Thoracic aorta (tissue), 2 donors: ENCODE measurements at places on chromosomes 5 and 9.

GRCh38 chr5:157356576-157356975, 90.7 kb downstream of the CYFIP2 start:
- DNase-seq = no peak

GRCh38 chr5:172454358-172455086, at the start of gene SH3PXD2B:
SH3PXD2B (minus strand) TSS chr5:172454525; CDS start chr5:172454352, 173 bp downstream.
- DNase-seq = no peak

DNA sequence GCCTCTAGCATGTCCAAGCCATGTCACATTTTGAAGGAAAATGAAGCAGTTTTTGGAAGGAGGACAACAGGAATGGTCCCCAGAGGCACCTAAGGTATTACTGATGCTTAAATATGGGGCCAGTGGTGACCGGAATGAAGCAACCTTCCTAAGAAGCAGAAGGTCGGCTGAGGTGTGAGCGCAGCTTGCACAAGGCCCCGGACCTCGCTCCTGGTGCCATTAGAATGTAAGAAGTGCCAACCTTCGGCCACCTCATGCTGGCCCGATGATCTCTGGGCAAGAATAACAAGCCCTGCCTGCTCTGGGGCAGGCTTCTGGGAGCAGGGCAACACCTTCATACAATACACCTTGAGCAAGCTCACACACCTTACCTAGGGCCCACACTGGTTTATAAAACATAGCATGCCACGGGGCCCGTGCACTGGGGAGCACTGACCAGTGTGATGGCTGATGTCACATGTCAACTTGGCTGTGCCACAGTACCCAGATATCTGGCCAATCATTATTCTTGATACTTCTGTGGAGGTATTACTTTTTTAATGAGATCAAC, 21.9 kb downstream of the SEMA4D start:
- no peak for DNase-seq

DNA sequence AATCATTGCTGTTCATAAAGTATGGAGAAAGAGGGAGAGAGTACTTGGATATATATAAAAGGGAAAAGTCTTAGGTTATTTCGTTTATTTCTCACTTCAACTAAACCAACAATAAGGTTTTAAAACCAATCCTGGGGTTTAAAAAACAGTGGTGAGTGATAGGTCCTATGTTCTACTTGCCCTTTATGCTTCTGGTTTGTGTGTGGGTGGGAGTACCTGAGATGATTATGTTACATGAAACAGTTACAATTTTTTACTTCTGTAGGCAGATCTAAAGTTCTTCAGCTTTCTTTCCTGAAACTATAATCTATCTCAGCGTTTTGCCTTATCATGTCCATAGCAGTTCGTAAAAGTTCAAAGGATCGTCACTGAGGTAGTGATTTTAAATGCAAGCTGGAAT, 49.2 kb downstream of the STX17 start:
- DNase-seq = no peak

- no peak for DNase-seq
These were observed 138.2 kb upstream of the SMARCA2 start for GRCh38 chr9:1876891-1877496.

DNA sequence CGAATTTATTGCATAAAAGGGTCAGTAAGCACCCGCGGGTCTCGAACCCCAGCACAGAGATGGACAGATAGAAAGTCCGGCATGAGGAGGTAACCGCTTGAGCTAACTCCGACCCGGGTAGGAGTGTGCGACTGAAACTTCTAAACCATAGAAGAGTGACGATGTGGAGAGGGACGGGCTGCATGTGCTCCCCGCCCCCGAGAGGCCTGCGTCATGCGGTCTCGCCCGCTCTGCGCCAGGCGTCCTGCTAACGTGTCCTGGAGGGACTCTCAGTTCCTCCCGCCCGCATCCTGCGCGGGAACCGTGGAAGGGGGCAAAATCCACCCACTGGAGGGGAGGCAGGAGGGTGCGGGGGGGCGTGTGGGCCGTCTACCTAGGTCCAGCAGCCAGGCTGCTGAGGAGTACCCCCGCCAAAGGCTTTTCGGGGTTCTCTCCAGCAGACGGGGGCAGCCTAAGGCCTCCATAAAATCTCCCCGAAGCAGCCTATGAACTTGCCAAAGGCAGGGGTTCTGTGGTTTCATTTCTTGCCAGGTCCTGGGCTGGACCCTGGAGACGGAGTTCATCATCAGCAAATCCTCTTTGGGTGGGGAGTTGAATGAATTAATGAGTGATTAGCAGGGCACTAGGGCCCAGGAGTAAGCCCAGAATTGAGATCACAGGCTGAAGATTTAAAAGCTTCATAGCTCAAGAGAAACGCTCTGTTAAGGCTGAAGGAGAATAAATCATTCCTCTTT, 51.9 kb downstream of the TGFBI start:
- DNase-seq = peak; percentile 50

DNA sequence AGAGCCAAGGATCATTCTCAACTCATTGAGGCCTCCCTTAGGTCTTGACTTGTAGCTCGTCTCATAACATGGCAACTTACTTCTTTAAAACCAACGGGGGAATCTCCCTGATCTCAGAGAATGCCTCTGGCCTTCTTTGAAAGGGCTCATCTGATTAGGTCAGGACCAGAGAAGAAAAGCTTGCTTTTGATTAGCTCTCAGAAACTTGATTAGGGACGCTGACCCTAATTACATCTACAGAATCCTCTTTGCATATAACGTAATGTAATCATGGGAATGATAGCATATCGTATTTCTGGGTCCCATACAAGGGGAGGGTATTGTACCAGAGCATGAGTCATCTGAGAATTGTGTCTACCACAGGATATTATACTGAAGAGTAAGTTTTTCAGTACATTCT, 125.1 kb upstream of the SH3GL2 start:
- no peak for DNase-seq

DNA sequence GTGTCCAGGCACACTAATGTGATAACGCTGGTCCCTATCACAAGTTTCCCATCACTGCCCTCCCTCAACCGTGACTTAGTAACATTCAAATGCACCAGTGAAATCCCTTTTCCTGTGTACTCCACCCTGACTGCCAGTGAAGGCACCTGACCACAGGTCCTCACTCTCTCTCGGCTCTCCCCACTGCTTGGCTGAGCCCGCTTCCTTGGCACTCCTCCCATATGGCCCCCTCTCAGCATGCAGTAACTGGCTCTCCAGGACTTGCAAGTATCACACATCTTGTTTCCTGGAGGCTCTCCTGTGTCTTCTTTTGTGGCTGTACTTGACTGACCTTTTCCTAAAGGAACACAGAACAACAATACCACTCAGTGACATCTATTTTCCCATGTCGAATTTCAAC, 292.0 kb upstream of the ZNF608 start:
- DNase-seq = no peak

GRCh38 chr9:74589576-74589975, 92.4 kb downstream of the RORB start:
- DNase-seq = no peak

DNA sequence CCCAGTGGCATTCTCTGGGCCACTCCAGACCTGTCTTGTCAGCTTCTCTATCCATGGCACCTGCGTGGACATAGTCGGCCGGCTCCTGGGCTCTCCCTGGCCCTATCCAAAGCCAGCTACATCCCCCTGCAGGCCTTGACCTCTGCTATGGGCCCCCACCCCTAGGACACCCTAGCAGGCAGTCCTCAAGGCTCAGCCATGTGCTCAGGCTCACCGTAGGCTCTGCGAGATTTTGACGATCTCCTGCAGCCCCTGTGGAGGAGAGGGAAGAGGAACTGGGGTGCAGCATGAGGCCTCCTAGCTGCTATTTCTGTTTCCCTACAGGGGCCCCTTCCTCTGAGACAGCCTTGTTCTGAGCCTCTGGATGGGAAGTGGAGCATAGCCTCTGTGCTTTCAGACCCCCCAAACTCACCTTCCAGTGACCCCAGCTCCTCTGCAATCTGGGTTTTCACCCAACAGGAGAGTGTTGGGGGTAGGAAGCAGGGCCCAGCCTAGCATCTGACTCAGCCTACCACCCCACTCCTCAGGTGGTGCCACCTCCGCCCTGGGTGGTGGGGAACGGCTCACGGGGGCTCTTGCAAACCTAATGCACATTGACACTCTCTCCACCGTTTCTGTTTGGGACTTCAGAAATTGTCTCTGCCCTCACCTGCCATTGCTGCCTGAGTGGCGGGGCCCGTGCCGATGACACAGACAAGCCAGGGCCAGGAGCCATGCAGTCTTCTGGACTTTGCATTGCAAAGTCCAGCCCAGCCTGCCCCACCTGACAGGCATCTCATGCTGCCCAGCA, 36.7 kb downstream of the HRH2 start:
- no peak for DNase-seq

- DNase-seq = no peak
These were observed 240.9 kb downstream of the TRPM3 start for GRCh38 chr9:70880535-70880934.

GRCh38 chr9:1713841-1714240, 301.3 kb upstream of the SMARCA2 start:
- DNase-seq = no peak

- no peak for DNase-seq
These were observed 2.2 kb downstream of the TNFSF15 start for GRCh38 chr9:114803479-114804265.

DNA sequence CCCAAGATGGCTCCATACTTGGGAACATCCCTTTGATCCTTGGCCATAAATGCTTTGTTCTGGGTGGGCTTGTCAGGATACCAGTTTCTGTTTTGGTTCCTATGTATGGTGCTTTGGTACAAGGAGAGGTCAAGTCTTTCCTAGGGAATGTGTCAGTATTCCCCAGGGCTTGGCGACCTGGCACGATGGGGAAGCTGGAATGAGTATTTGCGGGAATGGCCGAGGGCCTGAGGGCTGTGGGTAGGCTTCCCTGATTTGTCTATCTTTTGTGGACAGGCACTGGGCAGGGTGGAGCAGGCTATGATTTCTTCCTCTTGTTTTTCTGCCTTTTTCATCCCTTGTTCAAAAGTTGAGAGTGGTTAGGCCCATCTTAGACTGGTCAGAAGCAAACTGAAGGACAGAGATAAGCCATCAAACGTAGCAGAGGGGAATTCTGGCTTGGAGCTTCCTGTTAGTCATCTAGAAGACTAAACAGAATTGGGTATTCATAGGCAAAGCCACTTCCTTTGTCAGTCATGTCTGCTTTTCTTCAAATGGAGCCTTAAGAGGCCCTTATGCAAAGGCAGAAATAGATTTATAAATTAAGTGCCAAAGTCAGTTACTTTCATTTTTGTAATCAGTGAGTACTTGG, 13.7 kb downstream of the DOCK2 start:
- DNase-seq = no peak

DNA sequence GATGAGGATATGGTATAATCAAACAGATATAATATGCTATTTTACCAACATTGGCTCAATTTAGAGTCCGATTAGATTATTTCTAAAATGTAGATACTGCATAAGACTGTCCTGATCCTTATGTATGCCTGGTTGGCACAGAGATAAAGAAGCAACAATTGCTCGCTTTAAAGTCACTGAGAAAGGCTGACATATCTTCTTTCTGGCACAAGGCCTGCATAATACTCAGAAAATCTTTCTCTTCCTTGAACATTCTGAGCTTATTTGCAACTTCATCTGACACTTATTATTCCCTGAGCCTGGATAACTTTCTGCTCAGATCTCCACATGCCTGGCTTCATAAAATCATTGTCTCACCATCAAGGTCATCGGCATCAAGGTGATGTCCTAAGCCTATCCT, 219.3 kb upstream of the CDH9 start:
- DNase-seq = no peak

GRCh38 chr5:154199671-154200220, 9.2 kb downstream of the GALNT10 start:
- DNase-seq = no peak

DNA sequence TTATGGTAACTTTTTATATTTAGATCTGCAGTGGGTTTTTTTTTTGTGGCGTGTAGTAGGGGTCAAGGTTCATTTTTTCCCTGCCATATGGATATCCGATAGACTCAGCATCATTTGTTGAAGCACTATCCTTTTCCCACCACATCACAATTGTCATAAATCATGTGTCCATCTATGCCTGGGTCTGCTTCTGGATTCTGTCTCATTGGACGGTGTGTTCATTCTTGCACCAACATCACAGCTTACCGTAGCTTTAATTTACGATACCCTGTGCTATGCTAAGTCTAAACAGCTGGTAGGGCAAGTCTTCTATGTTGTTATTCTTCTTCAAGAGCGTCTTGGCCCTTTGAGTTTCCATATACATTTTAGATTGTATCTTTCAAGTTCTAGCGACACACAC, 175.0 kb downstream of the RGS3 start:
- no peak for DNase-seq

DNA sequence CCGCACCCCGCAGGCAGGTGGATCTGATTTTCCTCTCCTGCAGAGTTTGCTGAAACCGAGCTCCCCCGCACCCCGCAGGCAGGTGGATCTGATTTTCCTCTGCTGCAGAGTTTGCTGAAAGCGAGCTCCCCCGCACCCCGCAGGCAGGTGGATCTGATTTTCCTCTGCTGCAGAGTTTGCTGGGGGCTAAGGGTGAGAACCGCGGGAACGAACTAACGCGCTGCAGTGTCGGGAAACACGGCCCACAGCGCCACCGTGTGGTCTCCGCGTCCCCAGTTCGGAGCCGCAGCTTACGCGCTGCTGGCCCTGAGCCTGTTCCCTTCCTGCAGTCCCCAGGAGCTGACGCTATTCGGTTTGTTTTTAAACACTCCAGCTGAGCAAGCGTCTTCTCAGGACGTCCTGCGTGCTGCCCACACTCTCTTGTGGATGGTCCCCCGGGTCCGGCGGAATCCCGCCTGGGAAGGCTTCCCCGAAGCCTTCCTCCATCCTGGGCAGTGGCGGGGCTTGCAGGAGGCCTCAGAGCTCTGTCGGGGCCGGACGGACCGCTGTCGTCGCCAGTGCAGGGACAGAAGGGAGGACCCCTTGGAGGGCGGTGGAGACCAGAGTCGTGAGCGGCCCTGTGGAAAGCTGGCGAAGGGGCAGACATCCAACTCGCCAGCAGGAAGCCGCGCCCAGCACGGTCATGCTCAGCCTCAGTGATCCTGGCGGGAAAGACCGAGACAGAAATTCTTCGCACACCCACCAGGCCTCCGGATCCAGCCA, 121.2 kb upstream of the LPCAT1 start:
- peak; percentile 15 for DNase-seq

- DNase-seq = no peak
These were observed 11.0 kb upstream of the HAPLN1 start for GRCh38 chr5:83731638-83732037.

- no peak for DNase-seq
These were observed 18.3 kb upstream of the TCOF1 start for GRCh38 chr5:150339165-150339564.

GRCh38 chr5:28286566-28286965, 1248.2 kb upstream of the CDH9 start:
- no peak for DNase-seq

DNA sequence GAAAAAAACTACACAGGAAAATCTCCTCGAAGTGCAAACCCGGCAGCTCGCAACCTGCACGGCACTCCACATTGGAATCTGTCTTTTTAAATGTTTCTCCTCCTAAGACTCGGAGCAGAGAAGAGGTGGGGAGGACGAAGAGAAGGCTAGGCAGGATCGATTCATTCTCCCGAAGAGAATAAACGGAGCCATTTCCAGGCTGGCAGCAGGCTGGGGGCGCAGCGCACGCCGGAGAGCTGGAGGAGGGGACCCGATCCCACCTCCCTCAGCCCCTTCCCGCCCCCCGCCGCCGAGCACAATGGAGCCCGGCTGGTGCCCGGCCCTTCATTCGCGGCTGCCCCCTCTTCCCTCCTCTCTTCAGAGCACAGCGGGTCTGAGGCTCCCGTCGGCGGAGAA, 628 bp downstream of the HOMER1 start:
- no peak for DNase-seq
